Naive thymus-derived CD8-positive, alpha-beta T cell (primary cell): ENCODE measurements at places on chromosomes 4 and X. TPM values are rescaled to one million over a fixed set of nuclear protein-coding genes. Genes with fewer than 3 reads are reported as not detected.

DNA sequence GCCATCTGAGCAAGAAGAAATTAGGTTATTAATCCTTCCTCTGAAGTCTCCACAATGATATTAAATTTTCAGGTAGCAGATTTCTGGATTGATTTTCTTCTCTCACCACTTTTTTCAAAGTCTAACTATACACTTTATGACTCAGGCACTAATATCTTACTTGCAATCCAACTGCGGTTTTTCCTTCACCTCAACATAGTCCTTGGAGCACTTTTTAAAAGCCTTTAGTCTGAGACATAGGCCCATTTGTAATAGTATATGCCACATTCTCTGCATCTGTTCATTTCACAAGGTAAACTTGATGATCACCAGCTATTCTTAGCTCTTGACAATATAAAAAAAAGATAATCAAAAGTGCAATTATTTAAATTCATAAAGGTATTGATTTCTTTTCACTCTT, 55.9 kb upstream of the EDNRA start:
- DNase-seq = no peak
- no peaks in the 10 kb centered on the region for H3K27me3 ChIP-seq
- no peak overlapping the region for H3K4me3 ChIP-seq
- no peaks in the 10 kb centered on the region for H3K4me1 ChIP-seq

DNA sequence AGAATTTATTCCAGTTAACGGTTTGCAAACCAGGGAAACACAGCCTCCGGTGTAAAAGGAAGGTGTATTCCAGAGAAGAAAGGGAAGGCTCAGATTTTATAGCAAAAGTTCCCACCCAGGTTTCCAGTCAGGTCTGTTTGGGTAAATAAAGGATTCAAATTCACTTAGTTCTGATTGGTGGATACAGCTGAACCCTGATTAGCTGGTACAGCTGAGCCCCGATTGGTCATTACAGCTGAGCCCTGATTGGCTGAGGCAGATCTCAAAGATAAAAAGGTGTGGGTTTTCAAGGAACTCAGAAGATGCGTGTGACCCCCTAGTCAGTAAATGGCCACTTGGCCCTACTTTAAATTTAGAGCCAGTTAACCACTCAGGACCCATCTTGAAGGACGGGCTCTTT, 6.6 kb downstream of the CLRN2 start:
- no peaks in the 10 kb centered on the region for H3K4me1 ChIP-seq
- peaks cover 27% of the 10 kb centered on the region for H3K27me3 ChIP-seq
- no peak overlapping the region for H3K4me3 ChIP-seq

- peak; percentile 9 for DNase-seq
- H3K4me3 ChIP-seq = peak overlapping the region; percentile 83
- H3K4me1 ChIP-seq = peaks cover 6% of the 10 kb centered on the region
- H3K27ac ChIP-seq = peak overlapping the region; percentile 55
- H3K27me3 ChIP-seq = peaks cover 4% of the 10 kb centered on the region
- H3K36me3 ChIP-seq = no peaks in the 10 kb centered on the region
Observed at GRCh38 chr4:184343502-184344177, 126.0 kb upstream of the ENPP6 start.

DNA sequence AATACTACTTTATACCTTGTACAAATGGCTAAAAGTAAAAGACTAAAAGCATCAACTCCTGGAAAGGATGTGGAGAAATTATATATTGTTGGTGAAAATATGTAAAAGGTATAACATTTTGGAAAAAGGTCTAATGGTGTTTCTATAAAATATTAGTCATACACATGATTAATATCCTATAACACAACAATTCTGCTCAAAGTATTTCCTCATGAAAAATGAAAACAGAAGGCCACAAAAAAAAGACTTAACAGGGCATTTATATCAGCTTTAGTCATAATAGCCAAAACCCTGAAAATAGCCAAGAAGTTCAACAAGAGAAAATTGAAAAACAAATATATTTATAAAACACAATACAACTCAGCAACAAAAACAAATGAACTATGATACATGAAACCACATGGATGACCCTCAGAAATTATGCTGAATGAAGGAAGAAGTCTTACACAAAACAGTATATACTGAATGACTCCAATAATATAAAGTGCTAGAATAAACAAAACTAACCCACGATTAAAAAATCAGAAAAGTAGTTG, 38.8 kb downstream of the TBCK start:
- peaks cover 5% of the 10 kb centered on the region for H3K4me1 ChIP-seq
- H3K27ac ChIP-seq = no peak overlapping the region
- H3K27me3 ChIP-seq = no peaks in the 10 kb centered on the region
- H3K4me3 ChIP-seq = no peak overlapping the region

NALF2 gene
- total RNA-seq = not detected

KLHL4 gene
- not detected for total RNA-seq
